GM12878 (cell line): ENCODE measurements at places on chromosomes 6 and 20.

GRCh38 chr6:14276667-14277404, 159.3 kb downstream of the CD83 start:
- peaks cover 19% of the 10 kb centered on the region for H3K4me1 ChIP-seq
- peak; percentile 54 for DNase-seq
- 0 out of 2 replicates have a peak overlapping the region, but pooled peaks have one; percentile 0 for H3K4me3 ChIP-seq
- no peaks in the 10 kb centered on the region for H3K36me3 ChIP-seq
- H3K27ac ChIP-seq: peak overlapping the region; percentile 47

DNA sequence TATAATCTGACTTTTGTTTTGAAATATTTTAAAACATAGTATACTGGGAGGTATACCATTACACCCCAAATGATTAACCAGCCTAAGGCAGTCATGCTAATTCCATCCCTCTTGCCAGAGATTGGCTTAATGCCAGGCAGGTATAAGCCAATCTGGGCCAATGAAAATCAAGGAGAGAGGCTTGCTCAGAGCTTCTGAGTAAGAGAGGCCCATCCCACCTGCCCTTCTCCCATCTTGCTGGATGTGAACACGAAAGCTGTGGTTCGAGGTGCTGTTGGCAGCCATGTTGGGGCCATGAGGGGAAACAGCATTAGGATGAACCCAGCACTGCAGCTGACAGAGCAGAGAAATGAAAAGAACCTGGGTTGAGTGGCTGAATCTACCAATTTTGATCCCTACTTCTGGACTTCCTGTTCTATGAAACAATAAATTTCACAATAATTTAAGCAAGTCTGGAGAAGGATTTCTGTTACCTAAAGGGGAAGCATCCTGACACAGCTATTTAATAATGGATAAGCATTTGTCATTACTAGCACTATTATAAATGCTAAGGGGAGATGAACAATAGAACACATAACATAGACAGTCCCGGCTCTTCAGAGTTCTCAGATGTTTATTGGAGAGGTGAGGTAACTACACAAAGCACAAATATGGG, 152.3 kb downstream of the CDC5L start:
- no peak for DNase-seq
- no peaks in the 10 kb centered on the region for H3K4me1 ChIP-seq

DNA sequence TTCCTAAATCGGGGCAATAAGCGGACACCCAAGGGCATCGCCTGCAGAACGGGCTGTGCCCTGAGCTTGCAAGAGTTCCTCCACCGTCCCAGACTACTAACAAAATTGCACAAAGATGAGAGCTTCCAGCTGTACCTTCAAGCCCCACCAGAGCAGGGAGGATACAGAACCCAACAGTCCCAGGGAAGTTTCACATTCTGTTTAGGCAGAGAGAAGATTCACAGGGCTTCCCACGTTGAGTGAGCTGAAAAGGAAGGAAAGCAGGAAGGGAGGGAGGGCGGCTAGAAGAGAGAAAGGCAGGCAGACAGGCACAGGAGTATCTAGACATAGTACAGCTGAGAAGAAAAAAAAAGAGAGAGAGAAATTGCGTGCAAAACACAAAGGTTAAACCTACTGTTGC, 112.6 kb upstream of the AFDN start:
- H3K27me3 ChIP-seq: no peaks in the 10 kb centered on the region; the same call in none of the 2 replicates
- DNase-seq: no peak
- no peak overlapping the region for H3K4me3 ChIP-seq
- no peak overlapping the region for H3K27ac ChIP-seq

DNA sequence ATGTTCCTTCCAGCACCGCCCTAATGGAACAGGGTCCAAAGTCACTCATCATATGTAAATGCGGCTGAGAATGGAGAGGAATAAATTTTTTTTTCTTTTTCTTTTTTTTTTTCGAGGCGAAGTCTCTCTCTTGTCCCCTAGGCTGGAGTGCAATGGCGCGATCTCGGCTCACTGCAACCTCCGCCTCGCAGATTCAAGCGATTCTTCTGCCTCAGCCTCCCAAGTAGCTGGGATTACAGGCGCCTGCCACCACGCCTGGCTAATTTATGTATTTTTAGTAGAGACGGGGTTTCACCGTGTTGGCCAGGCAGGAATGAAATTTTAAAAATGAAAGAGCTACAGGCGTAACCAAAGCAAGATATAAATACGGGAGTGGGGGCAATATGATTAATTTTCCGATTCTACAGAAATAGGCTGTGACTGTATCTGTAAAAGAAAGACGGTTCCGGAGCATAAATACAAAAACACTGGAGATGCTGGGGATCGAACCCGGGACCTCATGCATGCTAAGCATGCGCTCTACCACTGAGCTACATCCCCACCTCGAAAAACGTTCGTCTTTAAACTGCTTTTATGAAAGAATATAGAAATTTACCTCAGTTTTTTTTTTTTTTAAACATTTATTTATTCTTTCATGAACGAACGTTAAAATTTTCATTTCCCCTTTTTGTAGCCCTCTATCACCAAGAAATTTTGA, 132.2 kb downstream of the GPX5 start:
- peak overlapping the region; percentile 62 for H3K4me3 ChIP-seq
- H3K36me3 ChIP-seq: no peaks in the 10 kb centered on the region
- H3K27ac ChIP-seq: no peak overlapping the region
- DNase-seq: peak; percentile 44
